ENCODE measurements at places on chromosomes 7 and 10.

- no peak for DNase-seq
These were observed 26.5 kb upstream of the GOT1 start for GRCh38 chr10:99456931-99457288.

GRCh38 chr10:123506455-123506854, 159.7 kb upstream of the GPR26 start:
- DNase-seq: no peak

DNA sequence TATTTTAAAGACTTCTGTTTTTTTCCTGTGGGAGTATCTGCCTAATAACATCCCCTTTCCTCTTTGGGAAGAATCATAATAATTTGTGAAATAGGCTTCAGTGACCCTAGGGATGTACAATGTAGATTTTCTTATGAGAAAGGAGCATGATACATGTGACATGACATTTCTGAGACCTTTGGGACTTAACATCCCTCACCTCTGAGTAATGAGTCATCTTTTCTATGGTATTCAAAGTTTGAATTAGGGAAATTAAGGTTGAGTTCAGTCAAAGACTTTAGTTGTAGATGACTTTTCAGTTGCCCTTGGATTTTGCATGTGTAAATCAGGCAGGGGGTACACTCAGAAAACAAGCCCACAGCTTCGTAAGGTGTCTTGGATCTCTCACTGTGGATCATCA, 14.3 kb downstream of the GRK5 start:
- no peak for DNase-seq

- DNase-seq: peak; percentile 48
These were observed 31.1 kb downstream of the SKIDA1 start for GRCh38 chr10:21494191-21495001.

DNA sequence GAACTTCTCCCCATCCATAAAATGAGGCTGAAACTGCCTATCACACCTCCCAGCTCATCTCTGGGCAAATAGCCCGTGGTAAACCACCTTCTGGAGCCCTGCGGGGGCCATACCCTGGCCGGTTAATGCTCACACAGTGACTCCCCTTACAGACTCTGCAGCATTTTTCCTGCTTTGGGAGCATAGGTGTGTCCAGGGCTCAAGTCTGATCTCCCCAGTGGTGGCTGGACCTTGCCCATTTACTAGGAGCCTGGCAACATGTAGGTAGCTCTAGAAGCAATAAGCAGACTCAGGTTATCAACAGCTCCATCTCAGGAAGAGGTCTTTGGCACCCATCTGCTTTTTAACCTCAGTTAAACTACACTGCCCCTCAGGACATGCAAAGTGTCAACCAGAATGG, 5.5 kb upstream of the CDHR1 start:
- no peak for DNase-seq

GRCh38 chr7:30028216-30028748, at the start of gene PLEKHA8:
PLEKHA8 (plus strand) TSS chr7:30028412; CDS start chr7:30028763, 351 bp downstream.
- peak; percentile 96 for DNase-seq

GRCh38 chr7:9017286-9017685, 583.9 kb downstream of the NXPH1 start:
- no peak for DNase-seq

- DNase-seq: no peak
These were observed 841.5 kb downstream of the ANKRD7 start for GRCh38 chr7:119065966-119066365.

DNA sequence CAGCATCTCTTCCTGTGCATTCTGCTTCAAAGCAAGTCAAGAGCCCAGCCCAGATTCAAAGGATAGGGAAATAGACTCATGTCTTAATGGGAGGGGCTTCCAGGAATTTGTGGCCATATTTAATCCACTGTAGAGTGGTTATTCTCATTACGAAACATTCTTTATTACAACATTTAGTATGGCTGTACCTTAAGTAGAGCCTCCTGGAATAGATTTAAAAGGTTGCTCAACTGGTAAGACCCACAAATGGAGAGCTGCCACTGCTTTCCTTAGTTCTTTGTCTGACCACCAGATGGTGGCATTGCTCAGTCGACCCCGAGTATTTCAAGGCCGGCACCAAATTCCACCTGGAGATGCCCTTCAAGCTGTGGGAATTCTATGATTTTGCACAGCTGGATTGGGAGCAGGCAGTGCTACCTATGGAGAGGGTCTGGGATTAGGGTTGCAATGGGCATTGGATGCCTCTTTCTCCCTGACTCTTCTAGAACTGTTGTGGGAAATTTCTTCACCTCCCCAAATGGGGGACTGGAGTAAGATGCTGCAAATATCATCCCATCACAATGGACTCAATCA, 102.2 kb downstream of the RBM20 start:
- DNase-seq: peak; percentile 31

DNA sequence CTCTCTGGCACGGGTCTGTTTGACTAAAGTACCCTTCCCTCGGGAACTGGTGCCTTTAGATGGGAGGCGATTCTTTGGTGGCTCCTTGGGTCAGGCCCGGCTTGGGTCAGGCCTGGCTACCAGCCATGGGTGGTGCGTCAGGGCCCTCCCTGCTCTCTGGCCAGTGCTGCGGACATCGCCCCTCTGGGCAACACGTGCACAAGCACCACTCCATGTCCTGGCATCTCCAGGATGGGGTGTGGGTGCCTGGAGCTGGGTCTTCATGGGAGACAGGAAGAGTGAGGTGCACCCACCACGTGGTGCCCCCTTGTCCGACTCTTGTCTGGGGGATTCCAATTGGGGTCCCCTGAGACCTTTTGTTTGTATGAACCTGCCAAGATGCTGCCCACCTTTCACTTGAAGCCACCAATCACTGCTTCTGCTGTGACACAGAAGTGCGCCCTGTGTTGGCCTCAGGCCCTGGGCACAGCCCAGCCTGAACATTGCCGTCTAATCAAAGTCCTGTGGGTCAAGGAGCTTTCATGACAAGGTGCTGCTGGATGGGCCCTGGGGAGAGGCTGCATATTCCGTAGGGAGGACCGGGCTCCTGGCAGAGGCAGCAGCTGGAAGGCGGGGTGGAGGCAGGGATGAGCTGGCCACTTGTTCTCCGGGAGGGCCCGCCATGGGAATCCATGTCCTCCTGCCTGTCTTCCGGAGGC, 11.1 kb upstream of the PWWP2B start:
- no peak for DNase-seq

- DNase-seq: no peak
These were observed 81.4 kb upstream of the PPP2R2D start for GRCh38 chr10:131819241-131820072.

GRCh38 chr10:77591238-77591880, 46.2 kb downstream of the KCNMA1 start:
- DNase-seq: no peak

GRCh38 chr10:97820096-97820704, 29.4 kb upstream of the GOLGA7B start:
- DNase-seq: no peak

- no peak for DNase-seq
These were observed 44.0 kb downstream of the LMBR1 start for GRCh38 chr7:156848979-156849378.

DNA sequence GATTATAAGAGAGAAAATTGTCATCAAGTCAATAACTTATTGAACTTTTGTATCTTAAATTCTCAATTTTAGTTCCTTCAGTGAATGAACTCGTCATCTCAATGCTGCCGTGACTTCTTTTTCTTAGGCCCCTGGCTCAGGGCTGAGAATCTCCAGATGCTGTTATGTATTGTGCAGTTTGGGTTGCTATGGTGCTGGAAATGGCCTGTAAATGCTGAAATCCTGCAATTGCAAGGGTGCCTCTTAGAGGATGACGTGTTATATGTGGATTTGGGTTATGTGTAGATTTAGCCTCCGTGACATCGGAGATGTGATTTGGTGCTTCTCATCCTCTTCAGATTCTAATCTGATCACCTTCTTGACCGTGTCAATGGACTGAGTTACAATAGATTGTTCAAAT, 55.7 kb upstream of the ZRANB1 start:
- DNase-seq: no peak

DNA sequence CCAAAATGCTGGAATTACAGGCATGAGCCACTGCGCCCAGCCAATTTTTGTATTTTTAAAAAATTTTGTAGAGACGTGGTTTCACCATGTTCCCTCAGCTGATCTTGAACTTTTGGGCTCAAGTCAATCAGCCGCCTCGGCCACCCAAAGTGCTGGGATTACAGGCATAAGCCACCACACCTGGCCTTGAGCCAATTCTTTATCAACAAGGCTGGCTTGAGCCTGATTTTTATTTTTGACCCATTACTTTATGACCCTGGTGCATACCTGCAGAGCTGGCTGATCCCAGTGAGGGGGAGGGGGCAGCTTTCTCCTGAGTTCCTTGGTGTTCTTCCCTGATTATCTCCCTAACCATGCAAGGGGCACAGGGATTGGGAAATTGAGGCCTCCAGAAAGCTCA, 15.8 kb upstream of the CPA1 start:
- DNase-seq: no peak

DNA sequence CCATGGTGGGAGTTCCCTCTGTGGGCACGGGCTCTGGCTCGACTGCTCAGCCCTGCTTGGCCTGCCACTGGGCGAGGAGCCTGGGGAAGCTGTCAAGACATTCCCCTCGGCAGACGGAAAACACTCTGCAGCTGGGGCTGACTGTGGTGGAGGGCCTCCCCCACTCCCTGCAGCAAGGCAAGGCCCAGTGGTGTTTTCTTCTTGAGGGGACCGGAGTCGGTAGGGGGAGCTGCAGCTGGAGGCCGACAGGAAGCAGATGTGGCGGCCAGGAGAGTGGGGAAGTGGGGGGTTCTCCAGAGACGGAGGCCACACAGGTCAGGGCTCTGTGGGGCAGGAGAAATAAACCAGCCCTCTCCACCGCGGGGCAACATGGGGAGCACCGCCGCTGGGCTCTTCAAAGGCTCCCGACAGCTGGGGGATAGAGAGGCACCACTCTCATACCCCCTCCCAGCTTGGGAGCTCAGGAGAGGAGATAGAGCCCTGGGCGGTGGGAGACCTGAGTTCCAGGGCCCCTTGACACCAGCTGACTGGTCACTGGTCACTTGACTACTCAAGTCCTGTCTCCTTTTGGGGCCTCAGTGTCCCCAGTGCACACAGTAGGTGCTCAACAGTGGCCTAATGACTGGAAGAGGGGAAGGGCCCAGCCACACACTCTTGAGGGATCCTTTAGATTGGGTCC, 43.4 kb downstream of the PPIF start:
- no peak for DNase-seq

- DNase-seq: no peak
These were observed 294.7 kb downstream of the PRKG1 start for GRCh38 chr10:51368943-51369342.

DNA sequence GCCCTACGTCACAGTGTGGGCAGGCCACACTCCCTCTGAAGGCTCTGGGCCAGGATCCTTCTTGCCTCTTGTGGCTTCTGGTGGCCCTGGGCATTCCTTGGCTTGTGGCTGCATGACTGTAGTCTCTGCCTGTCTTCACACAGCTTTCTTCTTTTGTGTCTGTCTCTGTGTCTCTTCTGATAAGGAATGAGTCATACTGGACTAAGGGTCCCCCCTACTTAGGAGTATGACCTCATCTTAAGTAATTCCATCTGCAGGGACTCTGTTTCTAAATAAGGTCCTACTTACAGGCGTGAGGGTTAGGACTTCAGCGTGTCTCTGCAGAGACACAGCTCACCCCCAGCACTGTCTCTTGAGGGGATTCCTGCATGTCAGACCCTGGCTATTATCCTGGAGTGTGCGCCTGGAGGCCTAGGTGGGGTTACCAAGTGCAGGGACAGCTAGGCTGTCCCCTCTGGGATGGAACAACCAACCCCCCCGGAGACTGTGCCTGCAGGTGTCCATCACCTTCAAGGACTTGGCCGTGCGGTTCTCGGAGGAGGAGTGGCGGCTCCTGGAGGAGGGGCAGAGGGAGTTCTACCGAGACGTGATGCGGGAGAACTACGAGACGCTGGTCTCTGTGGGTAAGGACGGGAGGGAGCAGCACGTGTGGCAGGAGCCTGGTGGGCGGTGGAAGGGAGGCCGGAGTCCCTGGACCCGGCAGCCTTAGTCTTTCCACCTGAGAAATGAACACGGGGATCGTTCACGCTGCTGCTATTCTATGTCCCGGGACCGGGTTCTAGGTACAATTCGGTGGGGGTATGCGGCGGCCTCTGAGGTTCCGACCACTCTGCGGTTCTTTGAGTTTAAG, 54.1 kb downstream of the ZNF467 start:
- no peak for DNase-seq

DNA sequence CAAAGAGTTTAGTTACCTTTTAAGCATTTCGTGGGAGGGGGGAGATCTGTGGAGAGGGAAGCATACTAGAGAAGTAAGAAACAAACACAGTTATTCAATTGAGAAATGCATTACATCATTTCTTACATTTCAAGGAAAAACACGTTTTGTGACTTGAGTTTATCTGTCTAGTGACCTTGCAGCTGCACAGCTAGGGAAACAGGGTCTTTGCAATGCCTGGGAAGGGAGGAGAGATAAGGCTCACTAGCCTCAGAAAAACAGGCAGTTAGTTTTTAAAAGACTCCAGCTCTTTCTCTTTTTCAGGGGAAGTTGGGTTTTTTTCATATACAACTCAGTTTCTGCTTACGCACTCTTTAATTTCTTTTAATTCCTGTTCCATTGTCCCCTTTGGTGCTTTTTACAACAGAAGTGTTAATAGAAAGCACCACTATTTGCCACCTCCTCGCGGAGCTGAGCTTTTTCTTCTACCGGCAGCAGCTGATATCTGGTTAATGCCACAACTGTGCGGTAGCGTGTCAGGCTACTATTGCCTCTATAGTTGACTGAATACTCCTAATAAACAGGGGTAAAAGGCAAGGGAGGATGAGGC, 5.6 kb downstream of the CYP3A43 start:
- no peak for DNase-seq

- DNase-seq: no peak
These were observed 150.4 kb downstream of the PRKG1 start for GRCh38 chr10:51224671-51225161.

GRCh38 chr7:142308918-142309317, 51.1 kb upstream of the PRSS58 start:
- no peak for DNase-seq

DNA sequence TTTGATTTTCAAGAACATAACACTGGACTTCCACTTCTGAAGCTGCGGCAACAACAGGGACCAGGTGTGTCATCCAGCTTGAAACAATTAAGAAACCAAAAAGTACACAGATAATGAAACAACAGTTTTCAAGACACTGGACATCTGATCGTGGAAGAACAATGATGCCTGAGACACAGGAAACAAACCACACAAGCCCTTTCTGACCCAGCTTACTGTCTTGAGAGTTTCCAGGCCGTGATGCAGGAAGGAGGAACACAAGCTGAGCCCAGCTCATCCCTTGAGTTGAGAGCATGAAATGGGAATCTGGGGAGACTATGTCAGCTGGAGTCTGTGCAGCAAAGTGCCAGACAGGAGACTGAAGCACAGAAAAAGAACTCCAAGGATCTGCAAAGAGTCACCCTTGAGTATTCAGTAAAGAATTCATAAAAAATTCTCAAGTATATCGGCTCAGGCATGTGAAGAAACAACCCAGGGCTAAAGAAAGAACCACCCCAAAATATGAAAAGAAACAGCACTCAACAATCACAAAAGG, 91.6 kb downstream of the RNF32 start:
- no peak for DNase-seq

GRCh38 chr7:135774284-135774683, 25.7 kb upstream of the FAM180A start:
- DNase-seq: no peak

All from GM06990 (cell line).